Femur (tissue), 1 donor: ENCODE measurements at places on chromosomes 1 and 21.

DNA sequence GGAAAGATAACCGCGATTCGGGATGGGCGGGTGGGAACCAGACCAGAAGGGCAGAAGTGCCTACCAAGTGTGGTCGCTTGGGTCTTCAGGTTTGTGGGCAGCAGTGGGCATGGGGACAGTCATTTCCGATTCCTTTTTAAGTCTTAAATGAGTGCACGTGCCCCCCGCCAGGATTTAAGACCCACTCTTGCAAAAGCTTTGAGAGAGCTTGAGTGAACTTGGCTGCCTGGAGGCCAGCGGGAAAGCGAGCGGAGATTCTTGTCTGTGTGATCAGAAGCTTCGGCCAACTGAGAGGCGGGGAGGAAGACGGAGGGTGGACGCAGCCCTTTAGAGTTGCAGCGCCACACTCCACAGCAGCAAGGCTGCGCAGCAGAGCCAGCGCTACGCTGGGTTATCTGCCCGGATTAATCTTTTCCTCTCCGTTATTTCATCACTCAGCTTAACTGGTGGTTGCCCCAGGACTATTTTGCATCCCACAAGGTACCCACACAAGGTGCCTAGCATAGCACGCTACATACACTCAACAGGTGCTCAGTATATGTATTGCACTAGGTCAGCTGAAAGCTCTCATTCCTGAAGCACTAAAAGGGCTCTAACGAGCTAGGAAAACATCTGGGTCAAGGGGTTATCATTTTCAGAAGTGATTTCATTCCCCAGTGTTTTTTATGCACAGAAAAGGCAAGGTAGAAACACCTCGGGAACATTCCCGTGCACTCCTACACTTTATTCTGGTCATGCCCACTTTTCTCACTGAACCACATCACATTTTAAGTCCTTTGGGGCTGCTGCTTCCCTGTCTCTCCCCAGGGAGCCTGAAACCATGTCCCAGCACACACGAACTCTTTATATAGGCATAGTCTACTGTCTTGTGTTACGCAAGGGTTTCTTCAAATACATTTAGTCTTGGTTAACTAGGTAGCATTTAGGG lies 1.5 kb upstream of the BATF3 start:
- peak; percentile 79 for DNase-seq

DNA sequence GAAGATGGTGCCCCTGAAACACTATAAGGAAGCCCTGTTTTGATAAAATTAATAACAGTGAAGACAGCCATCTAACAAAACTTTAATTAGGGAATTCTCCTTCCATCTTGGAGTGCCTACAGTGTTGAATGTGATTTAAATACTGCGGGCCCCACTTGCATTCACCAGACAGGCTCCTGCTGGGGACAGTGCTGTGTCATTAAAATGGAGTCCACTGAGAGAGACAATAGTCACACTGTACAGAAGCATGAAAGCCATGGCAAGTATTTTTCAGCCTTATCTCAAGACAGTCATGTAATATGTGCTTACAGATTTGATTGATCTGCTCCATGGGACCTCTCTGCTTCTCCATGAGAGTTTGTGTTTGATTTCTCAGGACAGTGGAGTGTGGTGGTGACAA lies 29.7 kb upstream of the ZBTB18 start:
- no peak for DNase-seq

GRCh38 chr1:158025576-158026230 lies 32.3 kb downstream of the KIRREL1 start:
- DNase-seq, result no peak

DNA sequence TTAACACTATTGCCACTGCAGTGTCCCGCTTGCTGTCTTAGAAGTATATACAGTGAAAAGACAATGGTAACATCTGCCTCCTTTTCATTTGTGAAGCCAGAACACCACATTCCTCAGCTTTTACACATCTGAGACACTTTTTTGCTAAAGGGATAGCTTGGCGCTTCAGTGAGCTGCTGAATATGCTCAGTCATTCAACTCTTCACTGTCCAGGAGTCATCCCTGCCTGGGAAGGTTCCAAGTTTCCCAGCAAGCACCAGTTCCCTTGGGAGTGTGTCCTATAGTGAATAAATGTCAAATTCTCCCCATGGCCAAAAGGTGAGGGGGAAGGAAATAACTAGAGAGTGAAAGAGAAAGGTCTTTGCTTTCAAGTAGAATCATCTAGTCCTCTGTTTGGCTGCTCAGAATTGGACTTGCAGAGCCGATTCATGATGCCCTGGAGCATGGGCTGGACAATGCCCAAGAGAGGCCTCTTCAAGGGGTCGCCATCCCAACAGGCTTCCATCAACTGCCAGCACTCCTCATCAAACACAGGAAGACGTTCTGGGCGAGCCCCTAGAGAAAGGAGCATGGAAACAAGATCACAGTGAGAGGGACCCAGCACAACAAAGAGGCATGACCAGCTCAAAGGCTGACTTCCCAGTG lies 25.5 kb upstream of the RBBP5 start:
- DNase-seq, result no peak

- DNase-seq, result no peak
Measured at GRCh38 chr1:93997756-93998155, 88.5 kb upstream of the GCLM start.

DNA sequence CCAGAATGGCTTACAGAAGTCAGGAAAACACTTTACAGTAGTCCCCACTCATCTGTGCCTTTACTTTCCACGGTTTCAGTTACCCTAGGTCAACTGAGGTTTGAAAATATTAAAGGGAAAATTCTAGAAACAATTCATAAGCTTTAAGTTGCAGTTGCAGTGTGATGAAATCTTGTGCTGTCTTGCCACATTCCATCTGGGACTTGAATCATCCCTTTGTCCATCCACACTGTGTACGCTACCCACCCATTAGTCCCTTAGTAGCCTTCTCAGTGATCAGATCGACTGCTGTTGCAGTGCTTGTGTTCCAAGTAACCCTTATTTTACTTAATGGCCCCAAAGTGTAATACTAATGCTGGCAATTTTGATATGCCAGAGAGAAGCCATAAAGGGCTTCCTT lies 30.5 kb downstream of the ZCCHC17 start:
- DNase-seq, result no peak

- no peak for DNase-seq
Measured at GRCh38 chr1:54199151-54199764, 572 bp downstream of the CYB5RL start.

DNA sequence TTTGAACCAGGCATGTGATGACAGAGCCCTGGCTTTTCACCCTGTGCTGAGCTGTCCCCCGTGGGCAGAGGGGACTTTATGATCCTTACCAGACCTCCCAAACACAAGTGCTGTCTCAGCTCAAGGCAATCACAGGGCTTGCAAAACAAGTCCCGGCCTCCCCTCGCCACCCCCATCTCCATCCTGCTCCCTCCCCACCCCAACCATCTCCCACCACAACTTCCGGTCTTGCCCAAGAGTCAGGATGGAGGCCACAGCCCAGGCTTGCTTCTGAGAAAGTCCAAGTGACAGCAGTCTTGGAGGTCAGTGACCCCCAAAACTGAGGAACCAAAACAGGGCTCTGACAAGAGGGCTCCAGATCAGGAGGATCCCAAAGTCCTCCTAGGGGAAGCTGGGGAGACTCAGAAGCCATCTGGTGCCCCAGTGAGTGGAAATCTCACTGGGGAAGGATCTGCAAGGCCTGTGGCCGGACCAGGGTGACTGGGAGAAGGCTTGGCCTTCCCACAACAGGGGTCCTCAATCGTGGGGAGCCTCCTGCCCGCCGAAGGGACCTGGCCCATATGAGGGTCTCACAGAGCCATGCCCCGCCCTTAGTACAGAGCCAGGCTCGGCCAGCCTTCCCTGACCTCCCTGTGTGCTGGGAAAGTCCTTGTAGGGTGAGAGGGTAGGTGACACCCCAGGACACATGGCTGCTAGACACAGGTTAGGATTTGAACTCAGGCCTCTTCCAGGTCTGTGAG lies 4.5 kb upstream of the SDC3 start:
- DNase-seq, result peak; percentile 58

DNA sequence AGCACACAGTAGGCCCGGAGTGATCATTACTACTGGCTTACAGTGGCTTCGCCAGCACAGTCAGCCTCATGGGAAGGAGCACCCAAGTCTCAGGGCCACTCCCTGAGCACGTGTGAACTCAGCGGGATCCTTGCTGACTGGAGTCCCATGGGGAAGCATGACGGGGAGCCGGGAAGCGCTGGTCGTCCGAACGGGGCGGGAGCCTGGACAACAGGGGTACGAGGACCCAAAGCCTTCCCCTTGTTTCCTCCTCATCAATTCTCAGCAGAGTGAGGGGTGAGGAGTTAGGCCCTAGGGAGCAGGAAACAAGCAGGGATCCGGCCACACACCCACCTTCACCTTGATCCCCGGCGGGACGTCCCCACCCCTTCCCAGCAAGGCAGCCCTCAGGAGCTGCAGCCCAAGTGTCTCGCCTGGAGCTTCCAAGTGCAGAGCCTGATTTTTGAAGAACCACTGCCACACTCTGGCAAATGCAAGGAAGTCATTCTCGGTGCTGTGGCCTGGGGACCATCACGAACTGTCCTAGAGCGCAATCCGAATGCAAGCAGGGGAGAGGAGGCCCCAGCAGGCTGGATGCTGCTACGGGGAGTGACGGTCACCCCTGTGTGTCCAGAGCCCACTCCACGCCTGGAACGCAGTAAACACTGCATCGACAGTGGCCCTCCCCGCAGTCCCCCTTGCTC lies 35.5 kb downstream of the TOMM20 start:
- peak; percentile 72 for DNase-seq

GRCh38 chr1:33872275-33872674 lies 8.4 kb downstream of the HMGB4 start:
- DNase-seq, result no peak

- DNase-seq, result no peak
Measured at GRCh38 chr1:243433737-243434370, 178.0 kb downstream of the SDCCAG8 start.

DNA sequence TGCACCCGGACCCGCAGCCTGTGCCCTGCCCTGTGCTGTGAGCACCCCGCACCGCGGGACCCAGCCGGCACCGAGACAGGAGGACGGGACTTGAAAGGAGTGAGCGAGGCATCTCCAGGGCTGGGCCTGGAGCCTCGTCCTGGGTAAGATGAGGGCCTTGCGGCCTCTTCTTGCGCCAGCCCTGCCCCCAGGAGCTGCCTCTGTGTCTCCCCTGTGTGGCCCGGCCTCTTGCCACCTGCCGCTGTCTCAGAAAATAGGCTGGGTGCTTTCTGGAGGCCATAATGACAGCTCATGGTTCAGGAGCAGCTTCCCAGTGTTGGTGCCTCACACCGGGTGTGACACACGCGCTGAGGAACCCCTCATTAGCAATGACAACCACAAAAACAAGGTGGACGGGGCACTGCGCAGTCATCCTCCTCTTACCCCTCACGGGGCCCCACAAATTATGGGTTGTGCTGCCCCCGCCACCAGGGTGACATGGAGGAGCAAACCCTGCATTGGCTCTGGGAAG lies 161.5 kb upstream of the C1orf174 start:
- DNase-seq, result no peak

DNA sequence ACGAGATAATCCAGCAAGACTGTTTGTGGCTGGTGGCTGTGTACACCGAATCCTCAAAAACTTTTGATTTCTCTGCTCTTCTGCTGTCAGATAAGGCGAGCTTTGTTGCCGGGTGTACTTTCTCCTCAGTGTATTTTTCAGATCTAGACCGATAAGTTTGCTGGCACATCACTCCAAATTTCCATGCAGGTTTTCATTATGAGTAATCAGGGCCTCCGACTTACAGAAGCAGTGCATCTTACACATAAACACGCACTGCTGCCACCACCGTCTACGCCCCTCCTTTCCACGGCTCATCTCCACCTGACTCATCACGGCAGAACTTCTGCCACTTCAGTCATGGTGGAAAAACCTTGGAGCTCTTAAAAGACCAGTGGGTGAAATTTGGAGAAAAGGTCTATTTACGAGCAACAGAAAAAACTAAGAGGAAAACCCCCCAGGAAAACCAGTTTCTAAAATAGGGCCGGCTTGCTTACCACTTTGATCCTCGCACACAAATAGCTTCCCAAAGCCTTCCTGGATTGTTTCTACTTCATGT lies 7.7 kb downstream of the ZBTB21 start:
- no peak for DNase-seq

- no peak for DNase-seq
Measured at GRCh38 chr1:163512349-163512989, 190.7 kb downstream of the NUF2 start.

GRCh38 chr1:229753764-229754551 lies 127.9 kb downstream of the URB2 start:
- DNase-seq, result no peak

DNA sequence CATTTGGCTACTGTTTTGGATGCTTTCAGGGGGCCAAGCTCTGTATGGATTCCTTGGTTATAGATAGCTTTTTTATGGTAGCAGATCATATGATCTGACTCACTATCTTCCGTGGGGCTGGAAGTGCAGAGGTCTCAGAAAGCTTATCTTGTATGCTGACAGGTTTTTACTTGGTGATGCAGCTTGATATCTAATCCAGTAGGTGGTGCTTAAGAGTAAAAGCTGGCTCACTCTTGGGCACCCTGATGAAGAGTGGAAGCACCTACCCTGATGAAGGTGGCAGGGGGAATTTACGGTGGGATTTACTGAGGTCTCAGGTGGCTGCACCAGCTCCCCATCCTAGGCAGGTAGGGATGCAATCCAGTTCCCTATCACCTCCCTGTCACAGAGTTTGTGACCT lies 151.2 kb downstream of the PTBP2 start:
- DNase-seq, result no peak

- DNase-seq, result no peak
Measured at GRCh38 chr1:232036181-232036933, 409.8 kb downstream of the DISC1 start.

DNA sequence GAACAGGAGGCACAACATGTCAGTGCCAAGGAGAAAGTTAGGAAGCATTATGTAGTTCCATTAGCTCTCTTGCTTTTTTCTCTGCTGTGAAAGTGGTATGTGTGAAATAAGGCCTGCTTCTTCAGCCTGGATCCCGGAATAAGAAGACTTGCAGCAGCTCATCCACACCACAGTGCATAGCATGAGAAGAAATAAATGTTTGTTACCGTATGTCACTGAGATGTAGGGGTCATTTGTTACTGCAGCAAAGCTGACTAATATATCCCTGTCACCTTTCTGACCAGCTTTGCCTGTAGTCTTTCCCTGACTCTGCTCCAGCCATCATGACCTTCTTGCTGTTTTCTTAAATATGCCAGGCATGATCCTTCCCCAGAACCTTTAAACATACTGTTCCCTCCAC lies 20.5 kb upstream of the MCOLN3 start:
- no peak for DNase-seq

DNA sequence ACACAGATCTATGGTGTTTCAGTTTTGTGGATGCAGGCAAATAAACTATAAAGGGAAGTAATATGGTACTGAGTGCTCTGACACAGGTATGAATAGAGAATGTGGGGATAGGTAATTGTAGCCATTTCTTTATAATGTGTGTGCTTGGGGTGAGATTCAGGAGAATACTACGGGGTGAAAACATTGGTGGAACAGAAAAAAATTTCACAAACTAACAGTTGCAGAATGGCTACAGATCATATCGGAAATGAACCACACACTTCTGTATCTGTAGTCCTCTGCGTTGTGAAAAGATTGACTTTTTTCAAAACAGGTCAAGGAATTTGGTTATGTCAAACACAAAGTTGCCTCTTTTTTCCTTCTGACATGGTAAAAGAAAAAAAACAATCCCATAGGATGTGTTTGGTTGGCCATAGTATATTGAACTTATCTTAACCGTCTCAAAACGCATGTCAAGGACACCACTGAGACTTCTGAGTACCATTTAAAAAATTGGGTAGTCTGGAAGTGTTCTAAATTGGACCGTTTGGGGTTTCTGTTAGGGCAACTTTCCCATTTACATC lies 1.1 kb upstream of the CDC73 start:
- no peak for DNase-seq
